ENCODE measurements at places on chromosomes 5 and 9. TPM values are rescaled to one million over a fixed set of nuclear protein-coding genes. Genes with fewer than 3 reads are reported as not detected.

Gene GCNT4
- total RNA-seq: 4.2 TPM

Gene FRMD3
- total RNA-seq: 2.1 TPM

Gene FAM200C
- 4.6 TPM for total RNA-seq

Gene FOXD4
- not detected for total RNA-seq

Gene SPAG8
- not detected for total RNA-seq

Gene CDH6
- 0.99 TPM for total RNA-seq

Gene PAPPA
- total RNA-seq: 2.0 TPM

Gene WDR31
- total RNA-seq: 1.0 TPM

Gene BHMT2
- total RNA-seq: 2.6 TPM

Gene MYOT
- total RNA-seq: 1.0 TPM

Gene BSPRY
- total RNA-seq: 27.0 TPM

Gene S100Z
- total RNA-seq: not detected

Gene IFNB1
- not detected for total RNA-seq

Gene TEX48
- total RNA-seq: not detected

Gene PCDHGA11
- 6.9 TPM for total RNA-seq
